Stimulated activated CD4-positive, alpha-beta T cell treated with anti-CD3 and anti-CD28 coated beads, TNF-alpha, amount 100 ng/mL, for 24 hours (primary cell): ENCODE measurements at places on chromosomes 7 and 10.

- no peak for DNase-seq
Observed at GRCh38 chr7:4748231-4748681, 27.2 kb upstream of the AP5Z1 start.

- no peak for DNase-seq
Observed at GRCh38 chr10:95441547-95441923, 119.6 kb downstream of the SORBS1 start.

DNA sequence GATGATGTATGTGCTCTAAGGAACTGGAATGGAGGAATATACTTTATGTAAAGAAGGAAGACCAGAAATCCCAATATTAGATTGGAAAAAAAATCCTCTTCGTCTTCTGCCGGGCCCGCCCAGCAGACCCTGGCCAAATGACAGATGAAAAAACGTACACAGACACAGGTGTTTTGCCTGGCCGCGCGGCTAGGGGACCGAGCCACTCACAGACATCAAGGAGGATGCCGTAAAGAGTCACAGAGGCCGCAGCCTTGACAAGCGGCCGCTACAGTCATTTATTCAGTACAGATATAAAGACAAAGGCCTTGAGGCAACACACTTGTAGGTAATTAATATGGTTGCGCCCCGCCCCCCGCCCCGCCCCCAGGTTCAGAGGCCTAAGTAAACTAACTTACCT, 594.1 kb downstream of the GRM8 start:
- DNase-seq = no peak

GRCh38 chr7:75658369-75658768, 80.4 kb downstream of the HIP1 start:
- DNase-seq = no peak

GRCh38 chr7:2614631-2615330, 17.0 kb upstream of the TTYH3 start:
- DNase-seq = no peak

DNA sequence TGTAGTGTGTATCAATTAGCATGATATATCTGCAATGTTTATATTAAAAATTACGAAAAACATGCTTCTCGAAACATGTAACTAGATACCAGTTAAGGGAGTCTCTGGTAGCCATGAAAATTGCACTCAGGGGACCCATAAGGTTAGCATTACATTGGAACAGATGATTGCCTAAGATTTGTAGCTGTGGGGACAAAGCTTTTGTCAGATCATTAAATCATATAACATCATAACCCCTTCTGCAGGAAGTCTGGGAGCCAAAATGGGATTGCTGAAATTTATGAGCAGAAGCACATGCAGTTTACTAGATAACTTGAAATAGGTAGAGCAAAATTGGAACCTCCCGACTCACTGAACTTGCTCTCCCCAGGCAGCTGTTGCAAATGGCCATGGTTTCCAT, 235.0 kb upstream of the IGFBP3 start:
- no peak for DNase-seq

DNA sequence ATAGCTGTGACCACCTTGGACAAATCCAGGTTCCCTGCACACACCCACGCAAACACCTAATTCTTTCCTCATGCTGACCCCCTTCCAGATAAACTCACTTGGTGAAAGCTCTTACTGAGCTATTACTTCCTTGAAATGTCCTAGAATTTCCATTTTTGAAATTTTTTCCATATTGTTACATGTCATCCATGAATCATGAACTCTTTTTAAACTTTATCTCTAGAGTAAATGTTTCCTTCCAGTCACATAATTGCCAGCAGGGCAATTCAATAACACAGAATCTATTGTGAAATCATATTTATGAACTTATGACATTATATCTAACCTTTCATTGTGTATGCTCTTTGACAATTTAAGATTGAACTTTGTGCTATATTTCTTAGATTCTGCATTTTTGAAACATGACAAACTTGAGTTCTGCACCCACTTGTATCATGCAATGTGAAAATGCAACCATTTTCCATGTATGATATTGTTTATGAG, 26.8 kb upstream of the FGL2 start:
- no peak for DNase-seq

DNA sequence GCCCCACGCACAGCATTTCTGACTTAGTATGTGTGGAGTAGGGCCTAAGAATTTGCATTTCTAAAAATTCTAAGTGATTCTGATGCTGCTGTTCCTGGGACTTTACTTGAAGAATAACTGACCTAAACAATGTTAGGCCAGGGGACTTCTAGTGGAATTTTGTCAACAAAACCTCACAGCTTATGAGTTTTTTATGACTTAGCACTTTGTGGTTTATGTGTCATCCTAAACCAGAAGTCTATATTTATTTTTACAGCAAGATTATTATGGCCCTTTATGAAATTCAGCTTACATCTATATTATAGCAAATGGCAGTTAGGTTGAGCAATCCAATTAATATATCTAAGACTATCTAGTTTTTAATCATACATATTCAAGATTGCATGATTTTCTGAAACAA, 24.6 kb upstream of the BET1 start:
- DNase-seq = no peak

DNA sequence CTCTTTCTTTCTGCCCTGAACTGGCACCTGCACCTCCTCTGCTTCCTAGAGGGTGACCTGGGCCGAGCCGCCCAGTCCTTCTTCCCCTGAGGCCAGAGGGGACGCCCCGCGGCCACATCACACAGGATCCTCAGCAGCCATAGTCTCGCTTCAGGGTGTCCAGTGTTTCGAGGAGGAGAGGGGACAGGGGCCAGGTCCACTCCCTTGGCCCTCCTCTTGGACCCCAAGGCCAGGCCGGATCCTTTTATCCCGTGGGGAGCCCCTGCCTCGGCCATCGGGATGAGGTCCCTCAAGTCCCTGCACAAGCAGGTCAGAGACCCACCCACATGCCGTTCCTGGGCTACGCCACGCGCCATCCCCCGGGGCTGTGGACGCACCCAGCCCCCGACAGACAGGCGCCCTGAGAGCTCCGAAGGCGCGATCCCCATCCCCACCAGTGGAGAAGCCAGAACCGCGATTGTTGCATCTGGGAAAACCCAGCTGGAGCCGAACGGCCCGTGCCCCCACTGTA, 3.6 kb downstream of the BHLHA15 start:
- DNase-seq = no peak

GRCh38 chr7:84058311-84059076, 136.1 kb downstream of the SEMA3A start:
- no peak for DNase-seq

DNA sequence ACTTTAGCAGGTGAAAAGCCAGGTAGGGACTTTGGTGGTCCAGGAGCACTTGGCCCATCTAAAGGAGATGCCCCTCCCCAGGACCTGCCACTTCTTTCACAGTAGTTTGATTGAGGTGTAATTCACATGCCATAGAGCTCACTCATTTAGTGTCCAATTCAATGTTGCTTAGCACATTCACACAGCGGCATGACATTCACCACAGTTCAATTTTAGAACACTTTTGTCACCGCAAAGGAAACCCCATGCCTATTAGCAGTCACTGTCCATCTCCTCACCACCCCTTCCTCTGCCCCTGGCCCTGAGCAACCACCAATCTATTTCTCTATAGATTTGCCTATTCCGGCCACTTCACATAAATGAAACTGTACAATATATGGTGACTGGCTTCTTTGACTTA, 211.6 kb upstream of the ZMIZ1 start:
- no peak for DNase-seq

DNA sequence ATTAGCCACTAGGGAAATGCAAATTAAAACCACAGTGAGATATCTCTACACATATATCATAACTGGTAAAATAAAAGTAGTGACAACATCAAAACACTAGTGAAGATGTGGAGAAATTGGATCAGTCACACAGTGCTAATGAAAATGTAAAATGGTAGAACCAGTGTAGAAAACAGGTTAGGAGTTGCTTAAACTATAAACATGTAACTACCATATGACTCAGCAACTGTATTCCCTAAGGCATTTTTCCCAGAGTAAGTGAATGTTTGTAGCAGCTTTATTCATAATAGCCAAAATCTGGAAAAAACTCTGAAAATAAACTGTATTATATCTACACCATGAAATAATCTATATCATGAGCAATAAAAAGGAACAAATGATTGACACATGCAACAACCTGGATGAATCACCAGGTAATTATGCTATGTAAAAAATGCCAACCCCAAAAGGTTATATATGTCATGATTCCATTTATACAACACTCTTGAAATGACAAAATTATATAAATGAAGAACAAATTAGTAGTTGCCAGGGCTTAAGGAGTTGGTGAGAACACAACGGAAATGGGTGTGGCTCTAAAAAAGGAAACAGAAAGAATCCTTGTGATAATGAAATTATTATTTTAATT, 22.8 kb downstream of the SLC25A40 start:
- DNase-seq = no peak

DNA sequence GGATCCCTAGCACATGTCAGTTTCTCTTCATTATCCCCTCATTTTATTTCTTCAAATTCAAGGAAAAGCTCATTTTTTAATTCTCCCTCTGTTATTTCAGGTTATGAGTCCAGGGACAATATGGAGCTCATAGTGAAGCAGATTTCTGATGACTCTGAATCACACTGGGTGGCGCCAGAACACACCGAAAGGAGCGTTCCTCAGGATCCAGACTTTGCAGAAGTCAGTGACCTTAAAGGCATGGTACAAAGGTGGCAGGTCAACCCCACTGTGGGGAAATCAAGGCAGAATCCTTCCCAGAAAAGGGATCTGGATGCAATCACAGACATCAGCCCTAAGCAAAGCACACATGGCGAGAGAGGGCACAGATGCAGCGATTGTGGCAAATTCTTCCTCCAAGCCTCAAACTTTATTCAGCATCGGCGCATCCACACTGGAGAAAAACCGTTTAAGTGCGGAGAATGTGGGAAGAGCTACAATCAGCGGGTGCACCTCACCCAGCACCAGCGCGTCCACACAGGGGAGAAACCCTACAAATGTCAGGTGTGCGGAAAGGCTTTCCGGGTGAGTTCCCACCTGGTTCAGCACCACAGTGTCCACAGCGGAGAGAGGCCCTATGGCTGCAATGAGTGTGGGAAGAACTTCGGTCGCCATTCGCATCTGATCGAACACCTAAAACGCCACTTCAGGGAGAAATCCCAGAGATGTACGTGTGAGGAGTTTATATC, 21.4 kb downstream of the ZKSCAN5 start:
- DNase-seq = peak; percentile 9

- DNase-seq = no peak
Observed at GRCh38 chr7:44733708-44734481, 14.8 kb upstream of the ZMIZ2 start.

DNA sequence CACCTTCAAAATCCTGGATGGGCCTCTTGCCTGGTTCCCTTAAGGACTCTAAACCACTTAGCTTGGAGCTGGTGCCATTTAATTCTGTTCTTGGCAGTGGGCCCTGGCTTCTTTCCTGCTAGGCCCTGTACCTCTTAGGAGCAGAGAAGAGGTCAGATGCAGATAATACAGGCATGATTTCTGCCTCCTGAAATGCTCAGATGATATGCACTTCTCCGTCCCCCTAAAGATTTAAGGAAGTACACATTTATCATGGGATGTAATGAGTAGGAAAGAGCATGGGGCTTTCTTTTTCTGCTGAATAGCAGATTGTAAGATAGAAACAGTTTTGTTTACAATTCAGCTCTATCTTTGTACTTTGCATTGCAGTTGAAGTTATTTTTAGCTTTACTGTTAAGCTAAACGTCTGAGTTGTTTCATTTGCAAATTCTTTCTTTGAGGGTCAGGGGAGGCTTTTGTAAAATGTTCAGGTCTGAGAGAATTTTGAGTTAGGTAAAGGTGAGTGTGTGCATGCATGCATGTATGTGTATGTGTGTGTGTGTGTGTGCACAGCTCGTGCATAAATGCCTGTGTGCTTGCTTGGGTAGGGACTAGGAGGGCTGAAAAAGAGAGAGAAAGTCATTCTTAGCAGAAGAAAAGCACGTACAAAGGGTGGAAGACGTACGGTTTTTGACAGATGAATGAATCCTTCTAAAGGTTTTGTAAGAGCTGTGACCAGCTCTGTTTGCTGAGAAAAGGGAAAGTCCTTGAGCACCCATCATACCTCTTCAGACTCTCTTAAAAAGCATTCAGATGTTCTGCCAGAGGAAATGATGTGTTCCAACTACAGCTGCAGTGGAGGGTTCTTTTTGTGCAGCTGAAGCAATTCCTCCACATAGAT, 364.2 kb downstream of the AUTS2 start:
- no peak for DNase-seq

GRCh38 chr10:30980951-30981616, 50.6 kb downstream of the ZNF438 start:
- DNase-seq = no peak

DNA sequence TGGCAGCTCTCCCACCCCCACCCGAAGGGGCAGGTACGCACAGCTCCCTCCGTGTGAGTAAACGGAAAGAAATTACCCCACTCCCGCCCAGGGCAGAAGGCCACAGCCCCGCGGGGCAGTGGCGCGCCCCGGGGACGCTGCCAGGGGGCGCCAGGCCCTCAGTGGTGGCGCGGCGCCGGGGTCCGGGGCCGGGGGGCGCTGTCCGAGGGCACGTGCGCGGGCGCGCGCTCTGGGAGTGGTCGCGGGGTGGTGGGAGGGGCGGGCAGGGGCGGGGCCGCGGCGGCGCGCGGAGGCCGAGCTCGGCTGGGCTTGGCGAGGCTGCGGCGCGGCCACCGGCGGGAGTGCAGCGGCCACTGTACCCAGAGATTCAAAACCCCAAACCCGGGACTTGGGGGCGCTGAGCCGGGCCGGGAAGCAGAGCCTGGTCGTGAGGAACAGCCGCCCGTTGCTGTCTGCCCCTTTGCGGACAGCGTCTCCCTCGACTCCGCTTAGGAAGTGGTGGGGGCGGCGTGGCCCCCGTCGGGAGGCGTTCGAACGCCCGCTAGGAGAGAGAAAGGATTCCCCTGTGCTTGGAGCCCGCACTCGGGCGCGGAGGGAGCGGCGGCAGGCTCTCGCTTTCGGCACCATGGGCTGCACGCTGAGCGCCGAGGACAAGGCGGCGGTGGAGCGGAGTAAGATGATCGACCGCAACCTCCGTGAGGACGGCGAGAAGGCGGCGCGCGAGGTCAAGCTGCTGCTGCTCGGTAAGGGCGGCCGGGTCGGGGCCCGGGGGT, at the start of gene GNAI1:
Gene GNAI1 (plus strand): TSS at position 296 of the 773 bp plus-strand sequence. CDS start 330 bp downstream, at position 626.
- DNase-seq = peak; percentile 22

- DNase-seq = no peak
Observed at GRCh38 chr10:76139431-76139830, 708.0 kb downstream of the LRMDA start.

DNA sequence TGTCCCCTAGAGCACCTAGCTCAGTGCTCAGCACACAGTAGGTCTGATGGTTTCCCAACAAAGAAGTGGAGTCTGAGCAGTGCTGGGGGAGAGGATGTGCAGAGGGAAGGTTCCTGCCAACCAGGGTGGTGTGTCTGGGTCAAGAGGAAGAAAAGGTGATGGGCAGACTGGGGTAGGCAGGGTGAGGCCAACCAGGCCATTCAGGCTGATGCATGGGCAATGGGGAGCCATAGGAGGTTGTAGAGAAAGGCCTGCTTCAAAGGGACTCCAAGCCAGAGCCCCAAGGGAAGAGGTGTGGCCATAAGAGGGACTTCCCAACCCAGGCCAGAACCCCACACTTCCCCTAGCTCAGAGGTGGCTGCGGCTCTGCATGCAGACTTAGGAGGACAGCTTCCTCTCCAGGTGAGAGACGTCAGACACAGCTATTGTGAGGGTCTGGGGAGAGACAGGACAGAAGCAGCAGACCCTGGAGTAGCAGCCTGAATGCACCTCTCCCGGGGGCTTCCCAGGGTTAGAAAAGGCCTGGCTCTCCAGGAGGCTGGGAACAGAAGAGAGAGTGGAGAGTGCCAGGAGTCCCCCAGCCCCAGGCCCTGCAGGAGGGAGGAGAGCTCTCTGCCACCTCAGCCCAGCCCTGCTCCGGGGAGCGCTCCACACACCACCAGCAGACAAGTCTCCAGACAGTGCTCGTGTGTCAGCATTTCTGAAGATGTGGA, 87.4 kb upstream of the ZMIZ1 start:
- no peak for DNase-seq

- no peak for DNase-seq
Observed at GRCh38 chr7:44486693-44487092, 3.8 kb downstream of the NUDCD3 start.
